ENCODE measurements at places on chromosomes 7 and 10.

DNA sequence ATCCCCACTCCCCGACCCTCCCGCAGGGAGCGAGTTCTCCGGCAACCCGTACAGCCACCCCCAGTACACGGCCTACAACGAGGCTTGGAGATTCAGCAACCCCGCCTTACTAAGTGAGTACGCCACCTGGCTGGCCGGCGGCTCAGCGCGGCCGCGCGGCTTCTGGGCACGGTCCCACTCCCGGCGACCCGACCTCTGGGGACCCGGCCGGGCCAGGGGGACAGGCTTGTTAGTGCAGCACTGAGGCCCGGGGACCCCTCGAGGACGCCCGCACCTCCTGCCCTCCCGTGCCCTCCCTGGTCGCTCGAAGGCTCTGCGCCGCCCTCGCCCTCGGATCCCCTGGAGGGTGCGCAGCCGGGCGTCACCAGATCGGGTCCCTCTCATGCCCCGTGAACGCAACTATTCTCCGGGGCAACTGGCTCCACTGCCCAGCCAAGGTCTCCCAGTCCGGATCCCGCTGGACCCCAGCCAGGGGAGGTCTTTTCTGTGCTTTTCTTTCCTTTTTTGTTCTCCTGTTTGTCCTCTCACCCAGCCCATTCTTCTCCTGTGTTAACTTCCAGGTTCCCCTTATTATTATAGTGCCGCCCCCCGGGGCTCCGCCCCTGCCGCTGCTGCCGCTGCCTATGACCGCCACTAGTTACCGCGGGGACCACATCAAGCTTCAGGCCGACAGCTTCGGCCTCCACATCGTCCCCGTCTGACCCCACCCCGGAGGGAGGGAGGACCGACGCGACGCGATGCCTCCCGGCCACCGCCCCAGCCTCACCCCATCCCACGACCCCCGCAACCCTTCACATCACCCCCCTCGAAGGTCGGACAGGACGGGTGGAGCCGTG, 81.8 kb downstream of the PAX2 start:
- DNase-seq = peak; percentile 78

DNA sequence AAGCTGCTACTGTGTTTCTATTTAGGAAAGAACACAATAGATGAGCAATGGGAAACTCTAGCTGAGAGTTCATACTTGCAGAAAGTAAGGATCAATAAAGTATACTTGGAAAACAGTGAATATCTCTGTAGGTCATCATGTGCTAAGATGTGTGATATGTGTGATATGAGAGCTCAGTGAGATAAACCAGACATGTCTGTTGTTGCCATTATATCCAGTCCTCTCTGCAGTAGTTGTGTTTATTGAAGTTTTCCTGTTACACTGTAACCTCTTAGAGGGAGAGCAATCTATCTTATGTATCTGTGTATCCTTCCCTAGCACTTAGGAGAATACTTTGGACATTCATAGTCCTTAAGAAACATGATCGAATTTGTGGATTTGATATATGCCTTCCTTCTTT, 19.1 kb downstream of the TRUB1 start:
- DNase-seq = no peak

- DNase-seq = no peak
Measured at GRCh38 chr7:81810476-81811155, 40.8 kb upstream of the HGF start.

DNA sequence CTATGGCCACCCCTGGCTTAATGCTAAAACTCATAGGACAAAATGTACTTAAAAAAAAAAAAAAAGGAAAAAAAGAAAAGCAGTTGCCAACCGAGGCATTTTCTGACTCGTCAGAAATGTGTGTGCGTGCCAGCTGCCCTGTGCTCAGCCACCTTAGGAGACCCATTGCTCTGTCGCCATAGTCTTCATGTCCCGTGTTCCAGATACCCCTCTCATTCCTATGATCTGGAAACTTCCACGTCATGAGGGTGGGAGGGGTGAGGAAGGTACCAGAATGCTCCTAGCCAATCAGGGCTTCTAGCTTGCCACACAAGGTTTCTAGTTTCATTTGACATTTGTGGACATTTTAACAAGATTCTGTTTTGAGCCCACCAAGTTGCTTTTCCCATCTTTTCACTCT, 212.9 kb downstream of the TCF7L2 start:
- no peak for DNase-seq

- no peak for DNase-seq
Measured at GRCh38 chr7:23347682-23348180, 48.6 kb downstream of the MALSU1 start.

DNA sequence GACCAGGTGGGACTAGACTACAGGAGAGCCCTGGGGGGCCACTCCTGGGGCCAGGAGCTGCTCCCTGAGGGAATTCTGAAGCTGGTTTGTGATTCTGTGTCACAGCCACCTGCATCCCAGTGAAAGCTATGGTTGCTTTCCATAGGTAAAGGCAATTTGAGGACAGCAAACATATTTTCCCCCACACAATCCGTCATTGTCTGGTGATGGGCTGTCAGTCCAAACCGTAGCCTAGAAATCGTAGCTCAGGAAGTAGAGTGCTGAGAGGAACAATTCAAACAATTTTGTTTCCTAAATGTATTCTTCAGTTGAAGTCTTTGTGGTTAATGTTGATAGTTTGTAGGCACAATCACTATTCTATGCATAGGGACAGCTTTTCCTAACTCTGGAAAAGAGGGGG, 106.0 kb upstream of the INSYN2A start:
- DNase-seq = no peak

DNA sequence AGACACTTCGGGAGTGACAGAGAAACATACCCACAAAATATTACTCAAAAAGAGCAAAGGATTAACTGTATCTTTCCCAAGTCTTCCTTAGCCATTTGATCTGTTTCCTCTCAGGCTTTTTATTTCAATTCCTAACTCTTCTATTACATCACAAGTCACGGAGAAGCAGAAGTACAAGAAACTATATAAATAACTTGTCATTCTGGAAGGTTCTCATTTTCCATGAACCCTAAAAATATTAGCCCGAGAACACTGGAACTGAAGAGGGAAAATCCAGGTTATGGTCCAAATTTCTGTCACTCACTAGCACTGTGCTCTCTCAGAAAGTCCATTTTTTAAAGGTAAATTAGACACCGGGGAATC, 98.0 kb downstream of the GRB10 start:
- DNase-seq = no peak

DNA sequence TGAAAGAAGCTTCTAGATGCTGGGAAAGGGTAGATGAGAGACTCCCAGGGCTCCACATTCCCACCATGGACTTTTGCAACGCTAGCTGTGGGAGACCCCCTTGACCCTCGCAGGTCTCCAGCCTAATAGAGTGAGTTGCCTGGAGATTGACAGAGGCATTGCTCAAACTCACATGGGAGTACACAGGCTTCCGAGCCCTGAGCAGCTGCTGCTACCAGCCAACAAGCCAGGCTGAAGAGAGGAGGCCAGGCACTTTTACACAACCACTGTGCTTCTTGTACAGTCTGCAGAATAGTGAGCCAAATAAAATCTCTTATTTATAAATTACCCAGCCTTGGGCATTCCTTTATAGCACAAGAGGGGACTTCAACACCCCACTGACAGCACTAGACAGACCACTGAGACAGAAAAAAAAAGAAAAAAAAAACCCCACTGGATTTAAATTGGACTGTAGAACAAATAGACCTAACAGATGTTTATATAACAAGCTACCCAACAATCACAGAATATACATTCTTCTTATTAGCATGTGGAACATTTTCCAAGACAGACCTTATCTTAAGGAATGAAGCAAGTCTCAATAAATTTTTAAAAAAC, 146.2 kb downstream of the ZFAND4 start:
- no peak for DNase-seq

DNA sequence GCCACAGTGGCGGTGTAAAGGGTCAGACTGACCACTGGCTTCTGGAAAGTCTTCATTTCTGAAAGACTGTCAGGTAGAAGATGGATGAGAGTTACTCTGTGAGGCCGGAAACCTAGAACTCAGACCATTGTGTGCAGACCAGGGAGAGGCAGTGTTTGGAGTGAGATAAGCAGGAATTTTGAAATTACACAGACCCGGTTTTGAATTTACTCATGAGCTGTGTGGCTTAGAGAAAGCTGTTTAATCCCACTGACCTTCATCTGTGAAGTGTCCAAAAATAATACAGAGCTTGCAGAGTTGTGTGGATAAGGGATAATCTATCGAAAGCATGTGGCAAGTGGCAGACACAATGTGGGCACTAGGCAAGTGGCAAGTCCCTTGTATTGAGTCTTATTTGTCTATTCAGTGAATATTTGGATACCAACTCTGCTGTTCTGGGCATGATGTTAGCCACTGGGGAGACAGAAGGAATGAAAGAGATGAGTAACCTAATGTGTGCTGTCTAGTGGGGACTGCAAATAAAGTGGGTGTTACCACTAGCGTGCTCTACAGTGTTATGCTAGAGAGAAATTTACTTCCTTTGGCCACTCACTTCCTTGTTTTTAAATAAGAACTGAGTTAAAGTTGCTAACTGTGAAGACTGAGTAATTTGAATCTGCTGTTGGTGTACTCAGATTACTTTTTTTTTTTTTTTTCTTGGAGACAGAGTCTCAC, 69.4 kb downstream of the KIAA1217 start:
- DNase-seq = no peak

GRCh38 chr10:78648256-78648860, 420.4 kb upstream of the ZMIZ1 start:
- DNase-seq = no peak

GRCh38 chr7:154171422-154171821, 119.2 kb downstream of the DPP6 start:
- peak; percentile 15 for DNase-seq

DNA sequence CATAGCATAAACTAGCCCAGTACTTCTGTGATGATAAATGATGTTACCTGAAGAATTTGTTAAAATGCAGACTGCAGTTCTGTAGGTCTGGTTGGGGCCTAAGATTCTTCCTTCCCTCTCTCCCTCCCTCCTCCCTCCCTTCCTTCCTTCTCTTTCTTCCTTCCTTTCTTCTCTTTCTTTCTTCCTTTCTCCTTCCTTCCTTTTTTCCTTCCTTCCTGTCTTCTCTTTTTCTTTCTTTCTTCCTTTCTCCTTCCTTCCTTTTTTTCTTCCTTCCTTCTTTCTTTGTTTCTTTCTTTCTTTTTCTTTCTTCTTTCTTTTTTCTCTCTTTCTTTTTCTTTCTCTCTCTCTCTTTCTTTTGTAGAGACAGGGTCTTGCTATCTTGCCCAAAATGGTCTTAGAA, 3.7 kb upstream of the SLC25A28 start:
- no peak for DNase-seq

DNA sequence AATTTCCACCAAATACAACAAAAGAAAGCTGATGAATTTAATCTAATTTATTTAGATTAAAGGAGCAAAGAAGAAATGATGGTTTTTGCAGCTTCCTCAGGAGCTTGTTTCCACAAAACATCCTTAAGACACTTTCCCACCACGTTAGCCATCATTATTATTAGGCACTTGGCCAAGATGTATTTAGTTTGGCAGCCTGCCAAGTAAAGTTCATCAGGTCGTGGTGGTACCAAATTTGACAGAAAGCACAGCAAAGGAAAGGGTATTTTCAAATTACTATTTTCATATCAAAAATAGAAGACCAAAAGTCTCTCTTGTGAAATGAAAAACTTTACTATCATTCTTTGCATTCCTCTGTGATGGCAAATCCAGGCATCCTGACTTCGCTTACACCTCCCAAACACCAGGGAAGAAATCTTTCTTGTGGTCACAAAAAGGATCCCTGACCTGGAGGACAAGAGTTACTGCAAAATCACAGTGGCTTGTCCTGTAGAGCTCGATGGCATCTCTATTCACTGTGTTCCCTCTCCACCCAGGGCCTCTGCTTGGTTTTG, 123.1 kb upstream of the INHBA start:
- DNase-seq = no peak

GRCh38 chr7:19106241-19107080, 11.0 kb downstream of the TWIST1 start:
- peak; percentile 77 for DNase-seq

DNA sequence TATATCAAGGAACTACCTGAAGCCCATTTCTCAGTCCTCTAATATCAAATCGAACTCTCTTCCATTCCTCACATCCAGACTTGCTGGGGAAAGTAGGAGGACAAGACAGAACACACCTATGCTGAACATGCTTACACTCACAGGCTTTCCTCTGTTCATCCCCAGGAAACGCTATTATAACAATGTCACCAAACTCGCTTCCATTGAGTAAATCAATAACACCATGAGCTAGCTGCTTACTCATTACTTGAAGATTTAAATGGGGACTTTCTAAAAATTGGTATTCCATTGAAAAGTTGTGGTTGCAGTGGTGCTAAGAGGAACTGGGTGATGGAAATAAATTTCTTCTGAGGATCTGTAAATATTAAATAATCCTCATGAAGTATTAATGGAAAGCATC, 88.8 kb downstream of the SLC25A13 start:
- no peak for DNase-seq

DNA sequence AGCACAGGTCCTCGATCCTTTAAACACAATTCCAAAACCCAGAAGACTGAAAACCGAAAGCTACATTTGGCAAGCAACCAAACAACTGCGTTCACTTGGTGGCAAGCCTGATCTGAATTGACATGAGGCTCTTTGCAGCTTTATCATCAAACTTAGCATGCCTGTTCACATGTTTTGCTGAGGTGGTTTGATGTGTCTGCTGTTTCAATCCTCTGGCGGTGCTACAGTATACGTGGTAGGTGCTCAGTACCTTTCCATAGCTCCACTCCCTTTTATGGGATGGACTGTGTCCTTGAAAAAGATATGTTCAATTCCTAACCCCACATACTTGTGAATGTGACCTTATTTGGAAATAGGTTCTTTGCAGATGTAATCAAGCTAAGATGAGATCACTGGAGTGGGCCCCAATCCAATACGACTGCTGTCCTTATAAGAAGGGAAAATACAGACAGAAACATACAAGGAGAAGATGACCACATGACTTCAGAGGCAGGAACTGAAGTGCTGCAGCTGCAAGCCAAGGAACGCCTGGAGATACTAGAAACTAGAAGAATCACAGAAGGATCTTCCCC, 33.4 kb downstream of the CCDC6 start:
- DNase-seq = no peak

GRCh38 chr10:113414543-113414942, 138.3 kb upstream of the HABP2 start:
- DNase-seq = no peak

DNA sequence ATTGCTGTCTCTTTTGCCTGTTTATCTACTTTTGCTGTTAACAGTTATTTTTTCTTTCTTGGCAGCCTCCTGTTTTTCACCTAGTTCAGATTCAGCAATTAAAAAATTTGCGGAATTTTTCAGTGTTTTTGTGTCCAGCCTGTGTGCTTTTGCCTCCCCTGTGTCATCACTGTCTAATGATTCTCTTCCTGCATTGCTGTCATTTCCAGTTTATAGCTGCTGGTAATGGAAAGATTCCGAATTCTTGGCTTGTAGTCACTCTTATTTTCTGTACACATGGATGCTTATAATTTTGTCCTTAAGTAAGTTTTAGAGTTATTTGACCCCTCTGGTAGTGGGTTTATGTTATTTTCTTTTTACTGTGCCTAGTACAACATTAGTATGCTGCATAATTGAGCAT, 25.1 kb downstream of the GLRX3 start:
- DNase-seq = no peak

GRCh38 chr7:7228967-7229366, 46.6 kb downstream of the C1GALT1 start:
- no peak for DNase-seq

All from neural progenitor cell (in vitro differentiated cells).